A549 treated with GW870086 at 1 μM for 4 hours (cell line): ENCODE measurements at places on chromosomes 6 and 20. TPM values are rescaled to one million over a fixed set of nuclear protein-coding genes. Genes with fewer than 3 reads are reported as not detected.

TGIF2 gene
- 3.4 to 4.9 TPM (median 4.0 TPM) in 5 replicates for total RNA-seq

SLC16A10 gene
- total RNA-seq: 0.56 to 0.91 TPM (median 0.62 TPM) in 5 replicates

TGM3 gene
- 0.05 TPM in 1 of 5 replicates, not detected in the others for total RNA-seq

PPP1R14C gene
- 1.5 to 1.9 TPM (median 1.6 TPM) in 5 replicates for total RNA-seq

OR2H2 gene
- total RNA-seq: not detected in 5 replicates

SMAP1 gene
- 14.8 to 19.5 TPM (median 18.2 TPM) in 5 replicates for total RNA-seq

TEAD3 gene
- 5.0 to 7.6 TPM (median 6.7 TPM) in 5 replicates for total RNA-seq

RNF39 gene
- total RNA-seq: not detected in 5 replicates

HDGFL1 gene
- not detected in 5 replicates for total RNA-seq

WFDC6 gene
- total RNA-seq: not detected in 5 replicates

SLC35F1 gene
- 0.03 to 0.06 TPM in 2 of 5 replicates, not detected in the others for total RNA-seq
